Forelimb muscle (tissue), 1 donor: ENCODE measurements at places on chromosomes 7 and 10.

DNA sequence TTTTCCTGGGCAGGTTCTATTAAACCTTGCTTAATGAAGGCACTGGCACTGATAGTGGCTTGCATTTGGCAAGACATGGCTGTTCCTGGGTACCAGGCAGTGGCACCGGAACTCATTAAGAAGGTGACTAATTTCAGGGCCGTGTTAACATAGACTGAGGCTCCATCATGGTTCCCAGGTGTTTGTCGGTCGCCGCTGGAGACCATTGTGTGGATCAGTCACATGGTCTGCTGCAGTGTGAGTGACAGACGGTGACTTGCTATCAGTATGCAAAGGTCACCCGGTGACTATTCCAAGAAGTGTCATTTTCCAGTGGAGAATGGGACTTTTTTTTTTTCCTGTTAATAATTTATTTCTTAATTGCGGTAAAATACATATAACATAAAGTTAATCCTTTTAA lies 106.3 kb downstream of the INSYN2A start:
- DNase-seq: no peak

- no peak for DNase-seq
Measured at GRCh38 chr10:71863203-71863602, 12.2 kb upstream of the PSAP start.

GRCh38 chr7:135753616-135754413 lies 5.2 kb upstream of the FAM180A start:
- DNase-seq: no peak

DNA sequence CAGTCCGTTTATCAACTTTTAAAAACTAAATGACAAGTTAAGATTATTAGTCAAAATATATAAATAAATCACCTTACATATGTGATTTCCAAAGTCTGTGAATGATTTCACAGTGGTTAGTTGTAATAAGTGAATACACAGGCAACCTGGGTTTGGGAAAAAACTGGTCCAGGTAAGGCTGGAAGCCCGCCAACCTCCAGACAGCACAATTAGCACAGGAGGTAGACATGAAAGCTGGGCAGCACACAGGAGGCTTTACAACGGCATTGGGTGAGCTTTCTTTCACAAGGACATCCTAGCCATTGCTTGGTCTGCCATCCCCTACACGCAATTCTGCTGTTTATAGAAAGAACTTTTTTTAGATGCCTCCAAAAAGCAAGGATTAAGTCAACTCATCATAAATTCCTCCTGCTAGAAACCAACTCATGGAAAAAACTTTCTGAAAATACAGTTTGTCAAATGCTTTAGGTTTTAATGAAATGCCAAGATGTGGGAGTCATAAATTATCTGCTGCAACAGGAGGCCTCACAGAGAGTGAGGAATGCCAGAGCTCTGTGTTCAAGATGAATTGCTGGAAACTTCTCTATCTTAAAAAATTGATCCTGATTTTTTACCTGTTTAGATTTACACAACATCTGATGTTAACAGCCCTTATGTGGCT lies 346.8 kb upstream of the NFE2L3 start:
- DNase-seq: no peak

DNA sequence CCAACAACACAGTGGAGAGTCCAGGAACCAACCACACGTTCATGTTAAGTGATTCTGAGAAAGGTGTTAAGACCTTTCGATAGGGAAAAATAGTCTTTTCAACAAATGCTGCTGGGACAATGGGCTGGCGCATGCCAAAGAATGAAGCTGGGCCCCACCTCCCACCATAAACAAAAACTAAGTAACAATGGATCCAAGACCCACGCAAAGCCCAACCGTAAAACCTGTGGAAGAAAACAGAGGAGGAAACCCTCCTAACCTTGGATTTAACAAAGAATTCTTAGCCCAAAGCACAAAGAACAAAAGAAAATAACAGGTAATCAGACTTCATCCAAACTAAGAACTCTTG lies 272.8 kb downstream of the ELFN1 start:
- no peak for DNase-seq

- DNase-seq: no peak
Measured at GRCh38 chr10:96614515-96614914, 27.7 kb upstream of the TM9SF3 start.
